ENCODE measurements at places on chromosomes 13 and 19.

DNA sequence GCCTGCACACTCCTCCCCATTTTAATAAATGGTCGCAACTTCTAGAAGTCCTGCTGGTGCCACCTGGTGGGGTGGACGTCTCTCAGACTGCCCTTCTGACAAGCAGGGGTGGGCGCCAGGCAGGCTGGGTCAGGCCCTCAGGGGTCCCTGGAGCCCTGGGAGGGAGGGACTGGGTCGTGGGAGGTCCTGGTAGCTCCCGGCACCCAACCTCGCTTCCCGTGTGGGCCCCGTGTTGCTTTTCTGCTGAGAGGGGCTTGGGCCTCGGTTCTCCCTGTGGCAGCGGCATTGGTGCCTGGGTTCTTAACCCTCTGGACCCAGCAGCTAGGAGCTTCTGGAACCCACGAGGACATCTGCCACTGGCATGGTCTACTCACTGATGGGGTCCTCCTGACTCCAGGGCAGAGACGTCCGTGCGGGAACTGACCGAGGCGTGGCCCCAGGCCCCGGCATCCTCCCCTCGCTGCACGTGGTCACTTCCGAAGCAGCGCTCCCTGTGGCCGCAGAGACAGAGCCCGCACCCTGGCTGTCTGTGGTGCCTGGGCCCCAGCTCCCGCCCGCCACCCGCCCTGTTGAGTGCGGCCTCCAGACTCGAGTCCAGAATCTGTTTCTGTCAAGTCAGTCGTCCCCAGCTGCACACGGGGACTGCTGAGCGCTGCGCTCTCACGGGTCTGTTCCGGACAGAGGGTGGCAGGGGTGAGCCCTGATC, 6.0 kb upstream of the TMPRSS9 start:
- no peak for DNase-seq

DNA sequence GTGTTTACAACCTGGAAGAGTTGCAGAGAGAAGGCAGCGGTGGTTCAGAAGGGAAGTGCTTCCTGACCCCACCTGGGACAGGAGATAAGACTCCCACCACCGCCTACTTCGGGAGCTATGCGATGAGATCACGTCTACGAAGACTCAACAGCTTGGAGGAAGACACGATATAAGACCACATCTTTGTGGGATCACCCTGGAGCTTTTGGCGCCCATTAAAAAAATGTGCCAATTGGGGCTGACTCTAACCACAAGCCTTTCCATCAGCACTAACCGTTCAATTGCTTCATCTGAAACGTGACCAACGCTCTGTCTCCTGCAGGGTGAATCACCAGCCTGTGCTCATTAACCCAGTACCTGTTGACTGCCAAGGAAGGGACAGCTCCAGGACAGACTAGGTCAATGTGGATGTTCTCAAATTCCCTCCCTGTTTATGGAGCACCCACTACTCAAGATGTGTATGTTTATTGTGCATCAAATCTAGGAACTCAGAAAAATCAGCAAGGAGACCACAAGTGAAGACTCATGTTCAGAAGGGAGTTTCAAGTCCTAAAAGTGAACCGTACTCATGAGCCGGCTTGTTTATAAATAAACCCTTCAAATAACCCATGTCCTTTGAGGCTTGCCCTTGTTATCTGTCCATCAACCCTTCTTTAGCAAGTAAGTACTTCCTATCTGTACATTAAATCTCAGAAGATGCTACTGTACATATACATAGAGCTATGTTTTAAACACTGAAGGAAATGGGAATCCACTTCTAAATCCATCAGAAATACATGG, 67.5 kb downstream of the LATS2 start:
- DNase-seq, result no peak

DNA sequence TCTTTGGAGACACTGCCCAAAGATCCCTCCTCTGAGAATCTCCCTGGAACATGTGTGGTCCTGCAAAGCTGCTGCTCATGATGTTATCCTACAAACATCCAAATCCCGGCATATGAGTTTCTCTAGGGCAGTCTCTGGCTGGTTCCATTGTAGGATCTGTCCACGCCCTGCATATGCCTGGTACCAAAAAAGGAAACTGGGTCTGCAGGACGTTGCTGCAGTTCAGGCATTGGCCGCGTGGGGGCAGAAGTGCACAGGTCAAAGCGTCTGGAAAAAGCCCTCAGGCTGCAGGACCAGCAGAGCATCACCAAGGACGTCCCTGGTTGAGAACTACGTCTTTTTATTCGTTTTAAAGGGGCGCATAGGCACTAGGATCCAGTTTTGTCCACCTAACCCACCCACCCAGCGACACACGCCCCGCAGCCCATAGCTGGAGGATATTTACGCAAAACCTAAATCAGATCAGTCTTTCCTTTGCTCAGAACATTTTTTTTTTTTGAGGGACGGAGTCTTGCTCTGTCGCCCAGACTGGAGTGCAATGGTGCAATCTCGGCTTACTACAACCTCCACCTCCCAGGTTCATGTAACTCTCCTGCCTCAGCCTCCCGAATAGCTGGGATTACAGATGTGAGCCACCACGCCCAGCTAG, 12.9 kb upstream of the ZNF564 start:
- peak; percentile 97 for DNase-seq

GRCh38 chr13:68645814-68646213, 1415.7 kb upstream of the PCDH9 start:
- no peak for DNase-seq

GRCh38 chr19:3577723-3578344, 5.1 kb downstream of the HMG20B start:
- no peak for DNase-seq

GRCh38 chr13:22077205-22077683, 406.4 kb downstream of the FGF9 start:
- DNase-seq, result no peak

DNA sequence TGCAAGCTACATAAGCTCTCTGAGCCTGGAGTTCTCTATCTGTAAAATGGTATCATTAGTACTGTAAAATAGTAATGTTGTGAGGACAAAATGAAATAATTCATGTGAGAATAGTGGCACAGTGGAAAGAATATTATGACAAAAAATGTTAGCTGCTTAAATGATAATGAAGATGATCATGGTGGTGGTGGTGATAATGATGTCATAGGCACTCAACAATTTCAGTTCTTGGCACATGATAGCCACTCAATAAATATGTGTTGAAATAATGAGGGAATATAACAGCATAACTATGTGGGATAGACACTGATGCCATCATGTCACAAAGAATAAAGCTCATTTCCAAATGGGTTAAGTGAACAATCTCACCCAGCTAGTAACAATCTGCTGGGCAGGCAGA, 736.3 kb downstream of the EFNB2 start:
- no peak for DNase-seq

DNA sequence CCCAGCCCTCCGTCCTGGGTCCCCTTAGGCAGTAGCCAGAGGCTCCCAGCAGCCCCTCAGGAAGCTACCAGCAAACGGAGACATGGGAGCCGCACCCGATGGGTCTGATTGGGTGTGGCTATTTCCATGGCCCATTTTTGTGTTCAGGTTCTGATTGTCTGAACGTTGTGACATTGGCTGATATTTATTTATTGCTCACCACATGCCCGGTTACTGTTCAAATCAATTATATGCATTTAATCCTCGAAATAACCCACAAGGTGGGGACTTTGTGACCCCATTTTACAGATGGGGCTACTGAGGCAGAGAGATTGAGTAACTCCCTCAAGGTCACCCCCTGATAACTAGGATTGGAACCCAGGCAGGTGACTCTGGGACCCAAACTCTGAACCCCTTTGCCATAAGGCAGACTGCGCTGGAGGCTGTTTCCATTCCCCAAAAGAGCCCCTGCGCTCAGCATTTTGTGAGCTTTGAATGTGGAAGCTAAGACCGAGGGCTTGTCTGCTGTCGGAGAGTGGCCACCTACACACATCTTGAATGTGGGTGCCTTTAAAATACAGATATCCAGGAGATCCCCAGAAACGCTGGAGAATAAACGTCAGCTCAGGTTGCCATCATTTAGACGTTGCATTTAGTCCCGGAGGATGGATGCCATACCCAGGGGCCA, 13.6 kb upstream of the MCF2L start:
- DNase-seq, result no peak

- DNase-seq, result no peak
Observed at GRCh38 chr19:55554302-55554701, 9.0 kb upstream of the SBK3 start.

DNA sequence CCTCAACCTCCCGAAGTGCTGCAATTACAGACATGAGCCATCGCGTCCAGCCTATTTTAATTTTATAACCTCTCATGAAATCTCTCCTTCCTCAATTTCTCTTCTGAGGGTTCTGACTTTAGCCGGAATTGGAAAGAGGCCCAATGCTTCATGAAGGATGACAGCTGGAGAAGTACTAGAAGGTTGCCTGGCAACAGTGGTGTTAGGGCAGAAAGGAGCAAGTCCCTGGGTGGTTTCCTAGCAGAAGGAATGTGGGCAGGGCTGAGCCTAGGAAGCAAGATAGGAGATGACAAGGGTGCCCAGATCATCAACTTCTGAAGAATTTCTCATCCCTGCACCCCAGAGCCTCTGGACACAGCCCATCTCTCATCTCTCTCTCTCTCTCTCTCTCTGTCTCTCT, 25.8 kb downstream of the CACNG6 start:
- no peak for DNase-seq

DNA sequence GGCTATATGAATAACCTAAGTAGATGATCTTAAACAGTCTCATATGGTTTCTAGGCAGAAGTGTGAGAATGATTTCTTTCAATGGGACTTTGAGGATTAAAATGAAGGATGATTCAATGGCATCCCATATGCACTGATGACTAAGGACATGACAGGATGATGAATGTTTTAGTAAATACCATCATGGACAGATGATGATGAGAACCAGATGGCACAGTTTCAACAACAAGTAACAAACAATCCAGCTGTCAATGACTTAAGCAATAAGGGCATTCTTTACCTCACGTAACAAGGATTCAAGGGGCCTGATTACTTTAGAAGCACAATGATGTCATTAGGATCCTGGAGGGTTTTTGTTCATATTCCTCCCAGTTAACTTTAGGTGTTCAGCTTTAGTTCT, 2678.4 kb downstream of the PCDH9 start:
- no peak for DNase-seq

GRCh38 chr13:108828086-108828815, 198.8 kb downstream of the MYO16 start:
- DNase-seq, result no peak

DNA sequence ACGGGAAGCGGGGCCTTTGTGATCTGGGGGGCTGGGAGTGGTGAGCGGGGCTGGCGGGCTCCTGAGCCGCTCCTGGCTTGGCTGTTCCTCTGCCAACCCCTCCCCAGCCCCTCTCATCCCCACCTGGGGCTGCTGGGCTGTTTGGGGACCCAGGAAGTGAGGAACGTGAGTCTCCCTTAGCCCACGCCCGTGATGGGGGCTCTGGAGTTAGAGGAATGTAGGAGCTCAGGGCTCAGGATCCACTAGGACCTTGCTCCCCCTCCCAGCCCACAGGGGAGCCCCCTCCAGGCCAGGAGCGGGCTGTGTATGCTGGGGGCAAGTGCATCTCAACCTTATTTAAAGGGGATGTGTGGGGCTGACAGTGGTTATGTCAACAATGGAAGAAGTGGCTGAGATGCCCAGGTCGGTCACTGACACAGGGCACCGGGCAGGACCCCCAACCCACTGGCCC, 134.1 kb downstream of the URI1 start:
- DNase-seq, result peak; percentile 2

DNA sequence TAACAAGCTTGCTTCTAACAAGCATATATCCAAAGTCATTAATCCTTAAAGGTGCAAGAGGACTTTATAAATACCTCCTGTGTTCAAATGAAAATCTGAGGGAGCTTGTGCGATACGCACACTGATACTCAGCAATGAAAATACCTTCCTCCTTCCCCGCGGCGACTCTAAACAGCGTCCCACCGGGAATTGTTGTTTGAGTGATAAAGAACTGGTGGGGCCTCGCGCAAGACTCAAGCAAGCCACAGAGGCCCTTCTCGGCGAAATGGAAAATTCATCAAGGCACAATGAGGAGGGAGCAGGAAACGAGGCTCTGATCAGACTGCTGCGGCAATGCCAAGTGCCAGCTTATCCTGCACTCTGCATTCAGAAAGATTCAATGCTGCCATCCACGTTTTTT, 126.7 kb downstream of the ABCC4 start:
- DNase-seq, result no peak

- no peak for DNase-seq
Observed at GRCh38 chr19:36719687-36720556, 32.5 kb downstream of the ZNF567 start.

GRCh38 chr19:57239982-57240310, 486 bp upstream of the ZNF805 start:
- DNase-seq, result no peak

GRCh38 chr19:5074830-5075394, 106.0 kb downstream of the KDM4B start:
- DNase-seq, result no peak

- DNase-seq, result peak; percentile 81
Observed at GRCh38 chr19:17333611-17334413, 843 bp downstream of the ANO8 start.

- DNase-seq, result no peak
Observed at GRCh38 chr13:113103646-113104045, 1.9 kb upstream of the F7 start.

- no peak for DNase-seq
Observed at GRCh38 chr13:96898646-96899254, 95.5 kb downstream of the OXGR1 start.

DNA sequence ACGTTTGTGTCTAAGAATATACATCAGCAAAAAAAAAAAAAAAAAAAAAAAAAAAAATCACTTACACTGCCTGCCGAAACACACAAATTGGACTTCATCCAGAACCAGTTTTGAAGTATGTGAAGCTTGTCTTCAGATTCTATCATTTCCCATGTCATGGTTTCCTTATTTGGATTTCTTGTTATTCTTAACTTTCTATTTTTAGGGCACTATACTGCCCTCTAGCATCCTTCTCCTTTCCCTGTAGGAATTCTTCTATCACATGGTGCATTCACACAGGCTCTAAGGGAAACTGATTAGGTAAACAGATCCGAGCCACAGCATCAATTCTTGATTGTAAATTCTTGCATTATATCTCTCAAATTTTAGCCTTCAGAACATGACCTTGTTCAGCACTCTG, 1507.5 kb downstream of the OLFM4 start:
- DNase-seq, result no peak

DNA sequence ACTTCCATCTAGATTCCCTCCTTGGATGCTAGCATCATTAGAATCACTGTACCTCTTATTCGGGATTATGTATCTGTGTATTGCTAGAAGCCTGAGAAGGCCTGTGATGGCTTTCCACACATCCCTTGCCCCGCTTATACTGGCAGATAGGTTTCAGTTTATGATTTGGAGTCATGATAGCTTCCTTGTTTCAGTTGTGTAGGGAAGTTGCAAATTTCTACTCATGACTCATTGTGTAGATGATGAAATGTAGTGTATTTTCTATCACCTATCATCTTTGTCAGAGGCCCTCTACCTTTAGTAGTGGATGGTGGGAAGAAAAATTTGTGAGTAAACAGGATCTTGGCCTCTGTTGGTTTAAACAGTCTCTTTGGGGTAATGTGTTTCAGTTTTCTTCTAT, 165.2 kb downstream of the GGACT start:
- no peak for DNase-seq

- DNase-seq, result no peak
Observed at GRCh38 chr19:927351-927779, 1.5 kb downstream of the ARID3A start.

GRCh38 chr19:29260477-29261317, 47.7 kb upstream of the UQCRFS1 start:
- DNase-seq, result no peak

Data from activated T-cell treated with anti-CD3 and anti-CD28 coated beads, Interleukin-2, amount 50 U/mL, for 24 hours (primary cell).